Cortex of kidney (tissue), 1 donor: ENCODE measurements at places on chromosomes 3 and 15.

DNA sequence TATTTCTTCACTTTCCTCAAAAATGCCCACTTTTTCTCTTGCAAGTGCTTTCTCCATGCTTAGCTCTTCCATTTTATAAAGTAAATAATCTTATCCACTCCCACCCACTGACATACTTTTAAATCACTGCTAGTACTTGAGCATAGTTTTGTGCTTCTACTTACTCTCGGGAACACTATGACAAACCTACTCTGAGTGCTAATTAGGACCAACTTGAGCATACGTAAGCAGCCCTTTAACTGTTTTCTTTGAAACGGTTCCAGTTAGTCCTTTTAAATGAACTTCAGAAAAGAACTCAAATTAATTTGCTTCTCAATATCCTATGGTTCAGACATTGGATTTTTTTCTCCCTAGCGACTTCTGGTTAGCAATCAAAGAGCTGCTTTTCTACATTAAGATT, 280.0 kb upstream of the SOX2 start:
- DNase-seq = no peak

- DNase-seq = no peak
Measured at GRCh38 chr15:99167640-99168039, 62.8 kb downstream of the SYNM start.

- no peak for DNase-seq
Measured at GRCh38 chr3:112803467-112803866, 43.2 kb downstream of the CD200R1L start.

- DNase-seq = no peak
Measured at GRCh38 chr3:182967218-182968204, 12.8 kb downstream of the DCUN1D1 start.

GRCh38 chr15:68696414-68697363, 117.9 kb downstream of the CORO2B start:
- no peak for DNase-seq

DNA sequence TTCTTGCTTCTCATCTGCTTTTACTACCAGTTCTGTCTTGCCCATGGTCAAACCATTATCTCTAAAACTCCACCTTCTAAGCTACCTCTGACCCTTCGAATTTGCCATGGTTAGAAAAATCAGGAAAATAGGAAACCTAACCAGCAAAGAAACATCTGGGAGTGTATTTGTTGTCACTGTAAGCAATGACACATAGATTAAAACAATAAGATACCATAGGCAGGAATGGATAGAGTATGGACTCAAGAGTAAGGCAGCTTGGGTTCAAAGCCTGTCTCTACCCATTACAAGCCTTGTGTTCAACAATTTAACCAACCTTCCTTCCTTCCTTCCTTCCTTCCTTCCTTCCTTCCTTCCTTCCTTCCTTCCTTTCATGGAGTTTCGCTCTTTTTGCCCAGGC, 34.9 kb downstream of the CRTC3 start:
- no peak for DNase-seq

GRCh38 chr3:85228966-85229365, 270.2 kb downstream of the CADM2 start:
- DNase-seq = no peak

DNA sequence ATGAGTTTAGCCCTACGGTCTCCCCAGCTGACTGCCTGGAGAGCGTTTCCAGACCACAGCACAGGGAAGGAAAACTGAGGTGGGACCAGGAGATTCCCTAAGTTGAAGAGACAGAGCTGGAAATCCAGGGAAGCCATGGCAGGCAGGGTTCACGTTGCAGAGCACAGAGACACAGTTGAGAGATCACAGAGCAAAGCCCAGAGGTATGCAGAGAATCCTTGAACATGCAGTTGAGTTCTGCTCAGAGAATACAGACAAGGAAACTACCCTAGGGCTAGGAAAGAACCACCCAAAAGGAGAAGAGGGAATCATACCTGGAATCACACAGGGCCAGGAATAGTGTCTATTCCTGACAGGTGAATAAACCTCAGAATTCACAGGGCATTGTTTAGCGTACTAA, 14.3 kb downstream of the SLC28A1 start:
- no peak for DNase-seq

GRCh38 chr15:68789091-68789490, 31.6 kb downstream of the ANP32A start:
- DNase-seq = no peak

DNA sequence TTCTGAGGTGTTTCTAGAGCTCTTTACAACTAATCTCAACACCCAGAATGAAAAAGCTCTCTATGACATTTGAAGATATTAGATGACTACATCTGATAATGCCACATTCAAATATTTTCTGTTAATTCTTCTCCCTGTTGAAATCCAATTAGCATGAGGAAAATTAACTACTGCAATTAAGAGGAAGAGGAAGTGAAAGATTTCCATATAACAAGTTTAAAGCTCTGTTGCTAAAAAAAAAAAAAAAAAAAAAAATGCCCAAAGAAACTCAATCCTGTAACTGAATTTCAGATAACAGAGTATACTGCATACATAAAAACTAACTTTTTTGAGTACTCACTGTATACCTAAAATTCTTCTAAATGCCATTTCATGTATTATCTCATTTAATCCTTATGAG, 109.8 kb downstream of the TNIK start:
- no peak for DNase-seq

- DNase-seq = no peak
Measured at GRCh38 chr3:119360736-119361462, 66.7 kb downstream of the ARHGAP31 start.

GRCh38 chr15:96409215-96410138, 79.0 kb downstream of the NR2F2 start:
- DNase-seq = no peak

- no peak for DNase-seq
Measured at GRCh38 chr3:172749230-172749965, 1.1 kb upstream of the ECT2 start.

- DNase-seq = no peak
Measured at GRCh38 chr15:74311734-74312444, 55.6 kb downstream of the CYP11A1 start.

GRCh38 chr3:114466816-114467215, 173.0 kb downstream of the TIGIT start:
- DNase-seq = no peak

- no peak for DNase-seq
Measured at GRCh38 chr3:39196671-39197356, 4.4 kb upstream of the XIRP1 start.

- no peak for DNase-seq
Measured at GRCh38 chr3:134007819-134008218, 21.9 kb downstream of the SLCO2A1 start.

- no peak for DNase-seq
Measured at GRCh38 chr15:57583282-57583681, 8.4 kb upstream of the MYZAP start.

GRCh38 chr3:177186306-177186705, 11.0 kb downstream of the TBL1XR1 start:
- DNase-seq = no peak

- DNase-seq = no peak
Measured at GRCh38 chr3:181105646-181106045, 116.1 kb upstream of the DNAJC19 start.

DNA sequence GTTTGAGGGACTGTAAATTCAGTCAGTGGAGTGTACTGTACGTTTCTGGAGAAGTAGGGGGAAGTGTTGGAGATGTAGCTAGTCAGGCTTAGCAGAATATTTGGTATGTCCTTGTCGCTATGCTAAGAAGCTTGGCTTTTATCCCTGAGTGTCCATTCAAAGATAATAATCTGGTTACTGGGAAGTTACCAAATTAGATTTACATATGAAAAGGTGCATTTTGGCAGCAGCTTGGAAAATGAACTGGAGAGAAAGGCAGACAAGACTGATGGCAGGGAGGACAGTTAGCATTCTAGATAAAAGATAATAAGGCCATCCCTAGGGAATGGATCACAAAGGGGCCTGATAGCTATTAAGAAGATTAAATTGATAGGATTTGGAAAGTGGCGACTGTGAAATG, 58.7 kb downstream of the P2RY1 start:
- no peak for DNase-seq

GRCh38 chr15:79117442-79118204, 27.0 kb upstream of the RASGRF1 start:
- no peak for DNase-seq

GRCh38 chr3:39295184-39295775, 15.4 kb upstream of the CX3CR1 start:
- no peak for DNase-seq

- no peak for DNase-seq
Measured at GRCh38 chr3:43288366-43288765, 2.0 kb downstream of the SNRK start.

DNA sequence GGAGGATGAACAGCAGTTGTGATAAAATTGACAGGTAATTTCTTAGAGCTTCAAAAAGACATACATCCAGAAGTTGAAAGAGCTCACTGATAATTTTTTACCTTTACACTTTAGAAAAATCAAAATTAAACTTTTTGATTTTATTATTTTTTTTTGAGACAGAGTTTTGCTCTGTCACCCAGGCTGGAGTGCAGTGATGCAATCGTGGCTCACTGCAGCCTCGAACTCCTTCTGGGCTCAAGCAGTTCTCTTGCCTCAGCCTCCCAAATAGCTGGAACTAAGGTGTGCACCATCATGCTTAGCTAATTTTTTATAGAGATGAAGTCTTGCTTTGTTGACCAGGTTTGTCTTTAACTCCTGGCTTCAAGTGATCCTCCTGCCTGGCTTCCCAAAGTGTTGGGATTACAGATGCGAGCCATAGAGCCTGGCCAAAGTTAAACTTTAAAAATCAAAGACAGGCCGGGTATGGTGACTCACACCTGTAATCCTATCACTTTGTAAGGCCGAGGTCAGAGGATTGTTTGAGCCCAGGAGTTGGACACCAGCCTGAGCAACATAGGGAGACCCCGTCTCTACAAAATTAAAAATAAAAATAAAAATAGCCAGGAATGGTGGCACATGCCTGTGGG, 21.7 kb downstream of the PLA2G4F start:
- DNase-seq = no peak

GRCh38 chr3:142210608-142211007, 14.8 kb downstream of the GK5 start:
- DNase-seq = no peak

DNA sequence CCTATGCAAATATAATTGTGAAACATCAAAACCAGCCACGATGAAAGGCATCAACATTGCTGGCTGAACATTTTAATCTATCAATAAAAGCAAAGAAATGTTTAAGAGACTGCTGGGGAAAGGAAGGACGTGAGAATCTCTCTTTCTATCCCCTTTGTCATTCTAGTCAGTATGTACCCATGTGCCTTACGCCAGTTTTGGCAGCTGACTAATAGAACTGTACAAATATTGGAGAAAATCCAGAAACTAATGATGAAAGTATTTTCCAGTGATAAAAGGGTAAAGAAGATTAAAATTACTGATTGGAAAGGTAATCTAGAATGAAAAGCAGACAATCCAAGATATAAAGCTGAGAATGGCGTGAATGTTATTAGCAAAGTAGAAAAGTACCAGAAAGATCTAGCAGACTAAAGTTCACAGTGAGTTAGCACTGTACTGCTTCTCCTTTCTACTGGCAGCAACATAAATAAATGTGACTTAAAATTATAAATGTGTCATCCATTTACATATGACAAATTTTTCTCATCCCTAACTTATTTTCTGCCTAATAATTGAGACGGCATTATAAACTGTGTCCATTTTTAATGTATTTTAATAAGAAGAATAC, 401.9 kb upstream of the CNTN4 start:
- no peak for DNase-seq

DNA sequence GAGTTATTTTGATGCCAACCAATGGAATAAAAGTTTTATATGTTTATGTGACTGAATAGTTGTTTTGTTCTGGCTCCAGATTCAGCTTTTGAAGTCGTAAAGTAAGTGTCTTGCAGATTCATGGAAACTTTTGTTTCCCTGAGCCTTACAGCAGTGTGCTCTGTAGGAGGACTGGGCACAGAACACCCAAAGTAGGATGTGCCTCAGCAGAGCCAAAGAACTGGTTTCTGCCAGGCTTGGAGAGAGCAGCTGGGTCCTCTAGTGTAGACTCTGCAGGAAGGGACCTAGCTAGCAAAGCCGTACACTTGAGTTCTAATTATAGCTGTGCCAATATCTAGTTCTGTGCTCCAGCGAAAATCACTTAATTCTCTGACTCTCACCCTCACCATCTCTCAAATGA, 261.2 kb upstream of the DNAJC19 start:
- DNase-seq = no peak

DNA sequence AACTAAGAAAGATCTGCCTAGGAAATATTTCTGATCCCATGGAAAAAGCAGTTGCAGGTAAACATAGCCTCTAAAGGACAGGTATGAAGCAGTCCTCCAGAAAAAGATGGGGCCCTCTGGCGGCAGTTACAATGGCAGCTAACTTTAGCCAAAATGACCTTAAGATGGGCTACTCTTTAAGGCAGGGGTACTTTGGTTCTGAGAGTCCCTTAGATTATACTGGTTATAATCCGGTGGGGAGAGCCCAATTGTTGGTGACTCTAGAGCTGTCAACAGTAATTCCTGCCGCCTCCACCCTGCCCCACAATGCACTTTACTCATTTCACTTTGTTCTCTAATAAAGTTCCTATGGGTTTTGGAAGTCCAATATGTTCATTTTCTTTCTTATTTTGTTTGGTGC, 412.8 kb upstream of the WNT5A start:
- DNase-seq = no peak

GRCh38 chr3:113065336-113065735, 74.6 kb downstream of the GTPBP8 start:
- no peak for DNase-seq

- no peak for DNase-seq
Measured at GRCh38 chr3:79204351-79204750, 563.4 kb downstream of the ROBO1 start.

DNA sequence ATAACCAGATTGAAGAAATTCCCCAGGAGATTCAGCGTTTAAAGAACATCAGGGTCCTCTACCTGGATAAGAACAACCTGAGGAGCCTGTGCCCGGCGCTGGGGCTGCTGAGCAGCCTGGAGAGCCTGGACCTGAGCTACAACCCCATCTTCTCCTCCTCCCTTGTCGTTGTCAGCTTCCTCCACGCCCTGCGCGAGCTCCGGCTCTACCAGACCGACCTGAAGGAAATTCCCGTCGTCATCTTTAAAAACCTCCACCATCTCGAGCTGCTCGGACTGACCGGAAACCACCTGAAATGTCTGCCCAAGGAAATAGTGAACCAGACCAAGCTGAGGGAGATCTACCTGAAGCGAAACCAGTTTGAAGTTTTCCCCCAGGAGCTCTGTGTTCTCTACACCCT, 9.4 kb upstream of the LRRC34 start:
- no peak for DNase-seq

GRCh38 chr3:135784557-135784956, 181.0 kb upstream of the PPP2R3A start:
- no peak for DNase-seq
